ENCODE measurements at places on chromosomes 2 and 18.

GRCh38 chr2:111679202-111679601, 204.8 kb downstream of the ANAPC1 start:
- DNase-seq, result no peak

DNA sequence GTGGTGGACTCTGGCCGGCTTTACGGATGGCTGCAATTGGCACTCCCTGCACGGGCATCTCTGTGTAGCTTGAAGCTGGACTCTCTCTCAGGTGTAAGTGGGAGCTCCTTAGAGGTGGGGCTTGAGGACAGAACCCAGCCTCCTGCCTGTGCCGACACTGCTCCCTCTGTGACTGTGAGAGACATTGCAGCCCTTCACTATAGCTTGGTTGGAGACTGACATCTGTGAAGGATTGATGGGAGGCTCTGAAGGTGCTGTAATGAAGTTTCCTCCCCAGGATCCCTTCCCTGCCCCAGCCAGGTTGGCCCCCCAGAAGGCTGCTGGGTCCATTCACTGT, 166.7 kb downstream of the SH3RF3 start:
- no peak for DNase-seq

- no peak for DNase-seq
These were observed 3.8 kb downstream of the KCNJ13 start for GRCh38 chr2:232772531-232772930.

DNA sequence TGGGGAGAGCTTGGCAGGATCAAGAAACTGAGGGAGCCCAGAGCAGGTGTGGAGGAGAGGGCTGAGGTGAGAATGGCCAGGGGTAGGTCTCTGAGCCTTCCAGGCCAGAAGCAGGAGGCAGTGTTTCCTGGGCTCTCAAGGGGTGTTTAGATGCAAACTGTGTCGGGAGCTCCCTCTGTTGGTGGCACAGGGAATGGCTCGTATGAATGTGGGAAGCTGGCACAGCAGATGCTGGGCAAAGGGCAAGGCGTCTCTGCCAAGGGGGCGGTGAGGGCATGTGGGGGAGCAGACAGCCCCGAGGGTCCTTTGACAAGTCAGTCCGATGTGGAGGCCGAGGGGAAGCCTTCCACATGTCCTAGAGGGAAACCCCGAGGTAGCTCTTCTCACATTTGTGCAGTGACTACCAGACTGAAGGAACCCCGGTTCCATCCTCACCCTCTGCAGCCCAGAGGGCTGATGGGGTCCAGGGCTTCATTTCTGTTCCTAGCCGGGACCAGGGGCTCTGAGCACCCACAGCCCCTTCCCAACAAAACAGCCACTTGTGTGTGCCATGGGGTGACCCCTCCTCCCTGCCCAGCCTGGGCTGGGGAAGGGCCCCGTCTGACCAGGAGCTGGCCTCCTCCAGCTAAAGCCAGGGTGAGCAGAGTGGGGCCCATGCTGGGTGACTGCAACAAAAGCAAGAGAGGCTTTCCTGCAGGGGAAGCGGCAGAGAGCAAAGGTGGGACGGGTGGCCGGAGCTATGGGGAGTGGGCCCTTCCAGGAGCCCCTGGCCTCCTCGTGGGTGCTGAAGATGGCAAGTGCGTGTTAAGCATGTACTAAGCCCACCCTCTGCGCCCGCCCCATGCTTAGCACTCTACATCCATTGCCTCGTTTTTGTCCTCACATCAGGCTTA, 103.4 kb downstream of the SEPTIN10 start:
- DNase-seq, result peak; percentile 50

- DNase-seq, result no peak
These were observed at the start of gene WIPF1 for GRCh38 chr2:174597345-174598047. Gene WIPF1 (minus strand): TSS chr2:174597804. CDS start chr2:174585573, 12,231 bp downstream.

- DNase-seq, result no peak
These were observed 48.3 kb downstream of the COL3A1 start for GRCh38 chr2:189022492-189022891.

DNA sequence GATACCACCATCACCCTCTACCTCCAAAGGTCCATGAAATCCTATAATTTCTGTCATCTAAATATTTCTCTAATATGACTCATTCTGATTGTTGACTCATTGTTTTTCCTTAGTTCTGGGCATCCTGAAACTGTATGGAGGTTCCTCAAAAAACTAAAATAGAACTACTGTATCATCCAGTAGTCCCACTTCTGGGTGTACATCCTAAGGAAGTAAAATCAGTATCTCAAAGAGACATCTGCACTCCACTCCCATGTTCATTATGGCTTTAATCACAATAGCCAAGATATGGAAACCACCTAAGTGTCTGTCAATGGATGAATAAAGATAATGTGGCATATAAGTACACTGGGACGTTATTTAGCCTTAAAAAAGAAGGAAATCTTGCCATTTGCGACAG, 125.8 kb upstream of the MYO3B start:
- DNase-seq, result no peak

- no peak for DNase-seq
These were observed 661 bp upstream of the MGAT5 start for GRCh38 chr2:134253117-134253704.

- DNase-seq, result no peak
These were observed 312.4 kb downstream of the MTX2 start for GRCh38 chr2:176581557-176582165.

DNA sequence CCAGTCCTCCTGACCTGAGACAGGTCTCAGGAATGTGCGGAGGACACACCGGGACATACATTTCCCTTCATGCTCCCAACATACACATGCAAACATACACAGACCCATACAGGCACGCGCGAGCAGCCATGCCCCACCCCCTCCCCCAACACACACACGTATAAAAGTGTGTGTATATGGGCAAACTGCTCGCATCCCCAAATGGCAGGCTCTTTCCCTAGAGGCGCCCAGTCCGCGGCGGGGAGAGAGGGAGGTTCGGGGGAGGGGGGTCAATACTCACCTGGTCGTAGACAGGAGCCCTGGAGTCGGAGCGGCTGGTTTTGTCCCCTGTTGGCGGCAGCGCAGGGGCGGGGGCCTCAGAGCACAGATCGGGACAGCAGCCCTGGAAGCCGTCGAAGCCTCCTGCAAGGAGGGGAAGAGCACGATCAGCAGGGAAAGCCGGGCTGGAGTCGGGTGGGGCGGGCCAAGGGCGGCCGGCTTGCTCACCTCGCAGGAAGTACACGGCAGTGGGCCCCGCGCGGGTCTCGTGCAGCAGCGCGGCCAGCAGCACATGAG, 682 bp downstream of the DUSP2 start:
- DNase-seq, result no peak

- DNase-seq, result no peak
These were observed 212.4 kb downstream of the RPIA start for GRCh38 chr2:88903749-88904353.

GRCh38 chr2:26590508-26590907, 50.7 kb downstream of the CIB4 start:
- no peak for DNase-seq

DNA sequence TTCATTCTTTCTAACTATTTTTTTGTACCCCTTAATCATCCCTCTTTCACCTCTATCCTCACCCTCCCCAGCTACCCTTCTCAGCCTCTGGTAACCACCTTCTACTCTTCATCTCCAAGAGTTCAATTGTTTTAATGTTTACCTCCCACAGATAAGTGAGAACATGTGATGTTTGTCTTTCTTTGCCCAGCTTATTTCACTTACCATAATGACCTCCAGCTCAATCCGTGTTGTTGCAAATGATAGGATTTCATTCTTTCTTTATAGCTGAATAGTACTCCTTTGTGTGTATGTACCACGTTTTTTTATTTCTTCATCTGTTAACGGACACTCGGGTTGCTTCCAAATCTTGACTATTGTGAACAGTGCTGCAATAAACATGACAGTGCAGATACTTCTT, 22.1 kb upstream of the TMEM37 start:
- no peak for DNase-seq

GRCh38 chr2:133363884-133364283, 204.4 kb downstream of the NCKAP5 start:
- no peak for DNase-seq

- no peak for DNase-seq
These were observed 175.8 kb upstream of the PIEZO2 start for GRCh38 chr18:11324956-11325882.

DNA sequence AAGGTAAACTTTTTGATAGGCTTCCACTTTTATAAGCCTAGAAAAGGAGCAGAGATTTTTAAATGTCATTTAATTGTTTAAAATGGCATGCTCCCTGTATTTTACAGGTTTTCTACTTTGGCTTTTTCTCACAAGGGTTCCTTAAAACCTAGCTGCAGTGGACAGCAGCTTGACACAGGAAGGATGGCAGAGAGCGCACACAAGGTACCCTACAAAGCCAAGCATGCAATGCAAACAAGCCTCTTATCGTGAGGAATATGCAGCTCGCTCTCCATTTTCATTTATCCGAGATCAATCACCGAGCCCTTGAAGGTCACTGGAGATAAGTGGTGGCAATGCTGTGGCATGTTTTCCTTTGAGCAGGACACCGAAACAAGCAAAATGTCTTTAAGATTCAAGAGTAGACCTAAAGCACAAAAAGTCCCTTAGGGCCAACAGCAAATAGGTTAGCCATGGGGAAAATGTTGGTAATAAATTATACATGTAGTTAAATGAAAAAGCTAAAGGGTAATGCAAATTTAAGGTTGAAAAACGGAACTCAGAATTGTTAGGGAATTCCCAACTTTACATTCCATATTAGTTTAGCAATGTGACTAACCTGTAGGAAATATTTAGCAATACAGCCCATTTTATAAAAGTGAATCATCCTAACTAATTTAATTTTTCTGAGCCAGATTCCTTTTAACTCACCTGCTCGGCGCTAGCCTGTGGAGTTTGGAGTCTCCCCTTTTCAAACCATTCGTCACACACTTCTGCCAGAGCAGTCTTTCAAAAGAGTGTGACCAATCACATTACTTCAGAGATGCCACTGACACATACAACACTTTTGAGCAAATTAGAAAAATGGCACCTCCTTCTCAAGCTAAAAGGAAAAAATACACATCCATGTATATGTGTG, 337.9 kb upstream of the PKDCC start:
- no peak for DNase-seq

GRCh38 chr2:174007010-174007409, 41.8 kb upstream of the SP3 start:
- DNase-seq, result no peak

GRCh38 chr2:101759162-101759561, 61.7 kb downstream of the MAP4K4 start:
- DNase-seq, result no peak

GRCh38 chr2:185137700-185138099, 539.4 kb downstream of the ZNF804A start:
- no peak for DNase-seq

- no peak for DNase-seq
These were observed 179.1 kb upstream of the LYPD1 start for GRCh38 chr2:132849118-132849517.

DNA sequence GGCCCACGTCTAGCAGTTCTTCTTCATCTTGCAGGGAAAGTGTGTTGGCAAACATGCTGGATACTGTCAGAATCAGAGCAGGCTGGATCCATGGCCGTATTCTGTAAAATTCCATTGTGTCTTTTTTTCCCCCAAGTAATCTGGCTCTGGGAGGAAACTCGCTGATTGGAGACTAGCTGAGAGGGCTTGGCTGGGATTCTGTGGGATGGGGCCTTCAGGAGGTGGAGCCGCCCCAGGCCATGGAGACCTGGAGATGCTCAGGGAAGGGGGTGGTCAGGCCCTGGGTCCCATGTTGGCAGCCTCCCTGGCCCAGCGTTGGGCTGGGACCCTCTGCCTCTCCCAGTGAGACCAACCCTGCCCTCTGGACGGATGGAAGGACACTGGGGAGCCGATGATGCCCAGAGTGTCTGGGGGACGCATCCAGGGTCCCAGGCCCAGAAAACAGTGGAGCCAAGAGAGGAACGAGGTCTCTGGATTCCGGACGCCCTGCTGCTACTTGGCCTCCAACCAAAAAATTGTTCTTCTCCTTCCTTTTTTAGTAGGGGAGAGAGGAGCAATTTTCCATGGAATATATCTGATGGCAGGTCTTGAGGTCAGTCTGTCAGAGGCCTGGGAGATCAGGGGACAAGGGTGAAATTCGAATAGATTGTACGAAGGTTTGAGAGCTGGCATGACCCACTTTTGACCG, 114.5 kb downstream of the AGAP1 start:
- DNase-seq, result no peak

- no peak for DNase-seq
These were observed 52.9 kb downstream of the CRACDL start for GRCh38 chr2:98882971-98883779.

GRCh38 chr18:62420151-62420512, 95.0 kb downstream of the TNFRSF11A start:
- DNase-seq, result no peak
